Tibial nerve (tissue), 4 donors: ENCODE measurements at places on chromosomes 12 and 14.

- H3K27me3 ChIP-seq: no peaks in the 10 kb centered on the region
- H3K4me3 ChIP-seq: no peak overlapping the region
- no peaks in the 10 kb centered on the region for H3K36me3 ChIP-seq
- no peak overlapping the region for H3K27ac ChIP-seq
- no peaks in the 10 kb centered on the region for H3K4me1 ChIP-seq
Measured at GRCh38 chr12:96521895-96522682, 32.7 kb downstream of the CFAP54 start.

DNA sequence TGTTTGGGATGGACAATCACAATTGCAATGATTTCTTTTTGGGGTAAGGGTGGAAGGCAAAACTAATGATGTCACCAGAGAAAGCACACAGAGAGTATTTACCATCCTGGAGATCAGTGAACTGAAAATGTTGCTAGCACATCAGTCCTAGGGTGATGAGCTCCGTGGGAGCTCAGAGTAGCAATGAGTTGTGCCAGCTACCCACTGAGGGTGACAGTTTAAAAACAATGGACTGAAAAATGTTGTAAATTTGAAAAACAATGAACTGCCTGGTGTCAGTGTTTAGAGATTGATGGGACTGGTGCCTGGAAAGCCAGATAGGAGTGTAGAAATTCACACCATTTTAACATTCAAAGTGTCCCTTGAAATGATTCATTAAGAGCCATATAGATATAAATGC, 198.5 kb downstream of the ATP23 start:
- no peaks in the 10 kb centered on the region for H3K36me3 ChIP-seq
- H3K4me3 ChIP-seq: no peak overlapping the region
- no peaks in the 10 kb centered on the region for H3K27me3 ChIP-seq
- no peaks in the 10 kb centered on the region for H3K4me1 ChIP-seq
- no peak for DNase-seq

- DNase-seq: no peak
- H3K4me1 ChIP-seq: no peaks in the 10 kb centered on the region
- H3K4me3 ChIP-seq: no peak overlapping the region
- no peaks in the 10 kb centered on the region for H3K27me3 ChIP-seq
- H3K36me3 ChIP-seq: no peaks in the 10 kb centered on the region
Measured at GRCh38 chr12:64709429-64709828, 49.8 kb downstream of the GNS start.

DNA sequence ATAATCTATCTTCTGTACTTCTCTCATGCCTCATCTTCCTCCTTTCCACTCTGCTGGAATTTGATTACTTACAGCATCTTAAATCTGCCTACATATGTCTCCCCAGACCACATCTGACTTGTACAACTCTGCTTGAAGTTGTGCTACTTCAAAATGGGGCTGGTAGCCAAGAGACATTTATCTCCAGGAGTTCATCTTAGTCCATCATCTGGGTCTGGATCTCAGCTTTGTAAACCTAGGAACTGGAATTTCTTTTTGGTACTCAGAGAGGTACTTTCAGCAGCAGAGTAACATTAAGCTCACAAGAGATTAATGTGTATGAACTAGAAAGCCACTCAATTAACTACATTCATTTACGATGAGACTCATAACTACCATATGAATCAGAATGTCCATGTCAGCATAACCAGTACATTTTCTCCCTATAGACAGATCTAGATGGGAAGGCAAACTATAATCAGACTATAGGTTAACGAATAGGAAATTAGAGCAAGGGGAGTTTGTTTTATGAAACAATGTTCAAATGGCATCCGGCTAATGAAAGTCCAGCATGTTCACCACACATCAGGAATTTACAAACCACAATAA, 178.8 kb downstream of the CEP128 start:
- H3K4me3 ChIP-seq: no peak overlapping the region
- H3K27ac ChIP-seq: no peak overlapping the region
- no peaks in the 10 kb centered on the region for H3K27me3 ChIP-seq
- H3K4me1 ChIP-seq: no peaks in the 10 kb centered on the region
- peaks cover 19% of the 10 kb centered on the region for H3K36me3 ChIP-seq

DNA sequence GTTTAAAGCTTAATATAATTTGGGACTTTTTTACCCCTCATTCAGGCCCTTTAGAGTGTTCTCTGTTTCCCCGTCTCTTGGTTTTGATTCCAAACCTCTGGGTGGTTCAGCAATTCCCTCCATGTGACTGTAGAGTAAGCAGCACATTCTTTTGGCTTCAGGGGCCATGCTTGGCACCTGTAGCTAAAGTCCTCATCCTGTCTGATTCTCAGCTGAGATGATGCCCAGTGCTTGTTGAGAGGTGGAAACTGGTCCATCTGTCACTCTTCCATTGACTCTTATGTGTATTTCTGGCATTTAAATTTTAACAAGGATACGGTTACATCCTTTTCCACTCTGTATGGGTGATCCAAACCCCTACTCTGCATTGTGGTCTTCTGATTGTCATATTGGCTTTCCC, 127.1 kb downstream of the DIO2 start:
- H3K4me1 ChIP-seq: no peaks in the 10 kb centered on the region
- H3K27ac ChIP-seq: no peak overlapping the region

GRCh38 chr12:120751389-120751788, 25.8 kb downstream of the ACADS start:
- H3K27me3 ChIP-seq: no peaks in the 10 kb centered on the region
- no peaks in the 10 kb centered on the region for H3K4me1 ChIP-seq
- no peak overlapping the region for H3K27ac ChIP-seq
- no peak overlapping the region for H3K4me3 ChIP-seq
- DNase-seq: no peak

- no peaks in the 10 kb centered on the region for H3K4me1 ChIP-seq
- no peak for DNase-seq
- H3K36me3 ChIP-seq: no peaks in the 10 kb centered on the region
- H3K4me3 ChIP-seq: no peak overlapping the region
- H3K27ac ChIP-seq: no peak overlapping the region
- H3K27me3 ChIP-seq: no peaks in the 10 kb centered on the region
Measured at GRCh38 chr12:68276402-68276930, 23.1 kb upstream of the IL22 start.

DNA sequence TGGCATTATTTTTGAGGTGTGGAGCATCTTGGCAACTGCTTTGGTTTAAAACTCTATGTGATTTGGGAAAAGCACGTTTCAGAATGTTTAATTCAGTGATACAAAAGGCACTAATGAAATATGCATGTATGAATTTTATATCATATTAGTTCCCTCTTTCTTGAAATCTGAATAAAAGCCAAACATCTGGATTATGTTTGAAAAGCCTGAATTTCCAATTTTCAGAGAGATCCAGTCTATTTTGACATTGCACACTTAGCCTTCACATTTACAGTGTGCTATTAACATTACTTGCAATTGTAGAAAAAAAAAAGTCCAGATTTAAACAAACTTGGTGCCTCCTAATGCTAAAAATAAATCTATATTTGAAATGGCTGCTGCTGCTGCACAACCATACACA, 219.1 kb upstream of the NPAS3 start:
- H3K36me3 ChIP-seq: no peaks in the 10 kb centered on the region
- H3K27me3 ChIP-seq: no peaks in the 10 kb centered on the region
- no peaks in the 10 kb centered on the region for H3K4me1 ChIP-seq

DNA sequence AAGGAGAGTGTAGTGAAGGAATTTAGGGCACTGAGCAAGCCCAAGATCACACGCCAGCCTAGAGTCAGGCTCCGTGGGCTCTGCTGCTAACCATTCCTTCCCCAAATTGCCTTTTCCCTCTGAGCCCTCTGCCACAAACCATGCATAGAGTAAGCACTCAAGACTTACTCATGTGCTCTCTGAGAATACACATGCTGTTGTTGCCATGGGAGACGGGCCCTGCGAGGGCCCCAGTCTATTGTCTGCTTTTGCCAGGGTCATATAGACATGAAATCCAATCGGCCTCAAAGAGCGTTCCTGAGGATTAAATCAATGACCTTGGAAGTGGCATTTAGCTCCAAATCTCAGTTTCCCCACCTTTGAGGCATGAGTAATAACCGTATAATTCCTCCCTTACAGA, 48.7 kb upstream of the WSCD2 start:
- no peaks in the 10 kb centered on the region for H3K27me3 ChIP-seq
- DNase-seq: no peak
- no peak overlapping the region for H3K27ac ChIP-seq

- no peaks in the 10 kb centered on the region for H3K36me3 ChIP-seq
- H3K4me3 ChIP-seq: no peak overlapping the region
- no peaks in the 10 kb centered on the region for H3K4me1 ChIP-seq
- DNase-seq: no peak
- H3K27me3 ChIP-seq: no peaks in the 10 kb centered on the region
Measured at GRCh38 chr12:123058980-123059379, 78.5 kb downstream of the ARL6IP4 start.

- H3K27ac ChIP-seq: no peak overlapping the region
- no peak for DNase-seq
- peaks cover 5% of the 10 kb centered on the region for H3K36me3 ChIP-seq
- no peaks in the 10 kb centered on the region for H3K27me3 ChIP-seq
- H3K4me1 ChIP-seq: no peaks in the 10 kb centered on the region
Measured at GRCh38 chr12:110717037-110717436, 25.7 kb downstream of the PPP1CC start.

- H3K27ac ChIP-seq: no peak overlapping the region
- no peak for DNase-seq
- no peak overlapping the region for H3K4me3 ChIP-seq
Measured at GRCh38 chr14:43408472-43408871, 1098.6 kb downstream of the FSCB start.

GRCh38 chr14:76672123-76672522, 89.1 kb upstream of the VASH1 start:
- no peaks in the 10 kb centered on the region for H3K36me3 ChIP-seq
- no peak overlapping the region for H3K27ac ChIP-seq
- H3K27me3 ChIP-seq: no peaks in the 10 kb centered on the region
- H3K4me1 ChIP-seq: no peaks in the 10 kb centered on the region

DNA sequence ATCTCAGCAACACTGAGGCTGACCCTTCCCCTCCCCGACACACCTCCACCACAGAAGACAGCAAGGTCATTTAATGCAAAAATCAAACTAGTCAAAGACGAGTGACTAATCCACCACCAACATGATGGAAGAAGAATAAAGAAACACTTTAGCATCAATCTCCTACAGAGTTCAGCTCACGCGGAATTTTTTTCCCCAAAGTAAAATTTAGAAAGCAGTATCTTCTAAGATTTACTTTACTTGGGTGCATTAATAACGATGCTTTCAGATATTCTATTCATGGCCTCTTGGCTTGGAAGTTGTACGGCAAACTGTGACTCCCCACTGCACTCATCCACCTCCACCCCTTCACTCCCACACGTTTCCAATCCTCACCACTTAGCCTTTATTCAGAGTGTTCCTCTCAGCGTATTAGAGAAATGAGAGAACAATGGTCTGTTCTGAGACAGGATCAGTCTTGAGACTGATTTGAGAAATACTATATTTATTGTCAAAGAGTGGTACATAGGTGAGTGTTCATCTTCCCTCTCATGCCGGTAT, 1.9 kb downstream of the EGLN3 start:
- H3K4me1 ChIP-seq: peaks cover 4% of the 10 kb centered on the region
- H3K4me3 ChIP-seq: no peak overlapping the region
- no peak overlapping the region for H3K27ac ChIP-seq
- DNase-seq: no peak
- H3K36me3 ChIP-seq: no peaks in the 10 kb centered on the region
- H3K27me3 ChIP-seq: peaks cover 45% of the 10 kb centered on the region

DNA sequence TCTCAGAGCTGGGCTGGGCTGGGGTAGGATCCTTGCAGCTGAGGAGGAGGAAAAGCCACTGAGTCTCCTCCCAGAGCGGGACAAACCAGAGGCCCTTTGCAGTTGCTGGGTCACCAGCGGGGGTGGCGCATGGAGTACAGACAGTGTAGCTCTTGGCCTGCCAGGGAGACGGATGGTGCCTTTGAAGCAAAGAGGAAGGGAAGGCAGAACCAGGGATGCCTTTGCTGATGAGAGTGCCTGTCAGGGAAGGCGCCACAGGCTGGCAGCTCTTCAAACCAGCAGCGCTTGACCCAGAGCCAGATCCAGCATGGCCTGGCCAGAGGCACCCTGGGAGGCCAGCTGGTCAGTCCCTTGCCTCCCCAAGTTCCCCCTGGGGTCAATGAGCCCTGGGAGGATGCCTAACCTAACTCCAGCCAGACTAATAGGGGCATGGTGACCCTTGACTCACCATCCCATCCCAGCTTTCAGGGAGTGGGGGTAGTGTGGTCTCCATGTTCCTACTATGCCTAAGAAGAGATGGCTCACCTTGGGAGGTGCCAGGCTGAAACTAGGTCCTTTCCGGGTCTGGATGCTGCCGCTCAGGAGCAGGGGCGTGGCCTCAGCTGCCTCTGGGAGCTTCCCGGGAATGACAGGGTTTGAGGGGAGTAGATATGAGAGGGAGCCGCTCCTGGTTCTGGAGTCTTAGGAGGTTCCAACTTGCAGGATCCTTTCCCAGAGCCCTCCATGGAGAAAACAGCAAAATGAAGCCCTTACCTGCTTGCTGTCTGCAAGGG, 19.8 kb downstream of the VASH1 start:
- no peak for DNase-seq
- H3K36me3 ChIP-seq: peaks cover 70% of the 10 kb centered on the region
- H3K4me1 ChIP-seq: peaks cover 20% of the 10 kb centered on the region
- no peaks in the 10 kb centered on the region for H3K27me3 ChIP-seq

DNA sequence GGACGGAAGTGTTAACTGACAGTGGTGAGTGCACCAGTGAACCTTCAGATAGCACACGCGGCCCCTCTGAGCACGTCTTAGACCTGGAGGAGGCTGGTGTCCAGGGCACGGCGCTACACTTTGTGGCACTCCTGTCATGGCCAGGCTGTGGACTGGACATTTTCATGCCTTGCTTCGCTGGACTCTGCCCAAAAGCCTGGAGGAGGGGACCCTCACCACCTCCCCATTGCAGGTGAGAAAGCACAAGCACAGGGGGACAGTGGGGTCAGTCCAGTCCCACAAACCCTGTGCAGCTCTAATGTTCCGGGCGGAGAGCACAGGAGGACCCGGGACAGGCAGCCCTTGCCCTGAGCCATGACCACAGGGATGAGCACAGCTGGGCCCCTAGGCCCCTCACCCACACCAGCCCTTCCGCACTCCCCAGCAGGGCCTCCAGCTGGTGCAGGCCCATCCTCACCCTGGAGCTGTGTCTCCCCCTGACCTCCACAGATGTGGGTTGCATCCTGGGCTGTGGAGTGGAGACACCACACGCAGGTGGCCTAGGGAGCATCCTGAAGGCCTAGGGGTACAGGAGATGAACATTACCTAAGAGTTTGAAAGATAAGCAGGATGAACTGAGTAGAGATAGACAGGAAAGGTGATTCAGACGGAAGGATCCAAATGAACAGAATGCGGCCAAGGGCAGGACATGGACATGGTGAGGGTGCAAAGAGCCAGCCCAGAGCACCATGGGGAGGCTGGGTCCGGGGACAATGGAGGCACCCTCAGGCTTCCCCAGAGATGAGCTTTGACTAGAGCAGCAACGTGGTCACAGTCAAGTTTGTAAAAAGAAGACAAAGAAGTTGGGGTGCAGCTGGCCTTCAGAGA, 132.8 kb downstream of the BCL11B start:
- H3K27me3 ChIP-seq: no peaks in the 10 kb centered on the region
- no peak overlapping the region for H3K27ac ChIP-seq
- DNase-seq: no peak
- no peak overlapping the region for H3K4me3 ChIP-seq
